Erythroblast (primary cell): ENCODE measurements at places on chromosomes 6 and 20.

DNA sequence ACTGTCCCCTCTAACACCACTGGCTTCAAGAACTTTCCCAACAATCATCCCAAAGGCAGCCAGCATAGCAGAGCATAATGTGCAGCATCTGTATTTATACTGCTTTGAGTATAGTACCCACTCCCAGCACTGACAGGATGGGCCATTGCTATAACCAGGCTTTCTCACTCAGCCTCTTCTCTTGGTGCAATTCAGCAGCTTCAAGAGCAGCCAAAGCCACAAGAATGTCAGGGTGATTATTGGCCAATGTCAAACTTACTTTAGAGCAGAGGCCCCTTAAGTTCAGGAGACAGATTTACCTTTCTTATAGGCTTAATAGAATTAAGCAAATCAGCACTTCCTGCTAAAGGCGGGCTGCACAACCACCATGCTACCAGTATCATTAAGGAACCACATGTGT, 232.4 kb upstream of the RSPO3 start:
- no peak for DNase-seq

- no peak for DNase-seq
These were observed 76.7 kb upstream of the SYNJ2 start for GRCh38 chr6:157904999-157905398.

DNA sequence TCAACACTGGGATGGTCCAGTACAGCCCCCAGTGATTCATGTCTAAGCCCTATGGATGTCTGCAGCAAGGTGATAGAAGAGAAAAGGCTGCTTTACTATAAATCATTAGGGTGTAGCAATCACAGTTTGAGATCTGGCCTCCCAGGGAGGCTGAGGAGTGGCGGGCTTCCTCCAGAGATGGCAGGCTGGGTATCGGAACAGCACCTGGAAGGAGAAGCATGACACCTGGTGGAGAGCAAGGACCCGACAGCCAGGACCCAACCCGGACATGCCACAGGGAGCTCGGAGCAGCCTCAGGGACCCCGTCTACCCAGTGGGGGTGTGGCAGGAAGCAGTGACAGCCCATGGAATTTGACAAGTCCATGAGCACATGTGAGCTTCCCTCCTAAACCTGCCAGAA, 114.8 kb upstream of the CD93 start:
- DNase-seq: peak; percentile 45

- no peak for DNase-seq
These were observed 126.8 kb downstream of the GRM4 start for GRCh38 chr6:34018961-34019606.

- peak; percentile 67 for DNase-seq
These were observed 170.7 kb upstream of the SCGN start for GRCh38 chr6:25481267-25481666.

DNA sequence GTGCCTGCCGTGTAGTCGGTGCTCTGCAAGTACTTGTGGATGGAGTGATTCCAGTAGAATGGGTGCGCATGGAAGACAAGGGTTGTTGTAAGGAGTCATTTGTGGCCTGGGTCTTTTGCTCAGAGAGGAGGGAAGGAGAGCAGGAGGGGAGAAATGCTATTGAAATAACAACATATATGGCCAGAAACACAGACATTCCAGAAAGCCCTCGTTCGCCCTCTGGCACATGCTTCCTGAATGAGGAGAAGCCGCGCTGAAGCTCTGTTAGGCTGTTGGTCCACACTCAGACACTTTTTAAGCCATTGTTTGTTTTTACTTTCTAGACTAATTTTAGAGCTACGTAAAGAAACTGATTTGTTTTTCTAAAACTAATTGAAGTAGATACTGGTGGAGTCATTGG, 107.4 kb downstream of the RPP40 start:
- no peak for DNase-seq

GRCh38 chr6:46756469-46757213, 9.9 kb downstream of the ANKRD66 start:
- DNase-seq: no peak

GRCh38 chr6:104736545-104736944, 123.2 kb downstream of the HACE1 start:
- no peak for DNase-seq
